ENCODE measurements at places on chromosomes 6 and 20.

- no peak overlapping the region for H3K4me3 ChIP-seq
- no peak overlapping the region for H3K27ac ChIP-seq
- no peak for DNase-seq
Observed at GRCh38 chr6:90739339-90739738, 152.5 kb upstream of the MAP3K7 start.

- no peak overlapping the region for H3K4me3 ChIP-seq
- no peaks in the 10 kb centered on the region for H3K36me3 ChIP-seq
- H3K4me1 ChIP-seq, result no peaks in the 10 kb centered on the region
- no peak overlapping the region for H3K27ac ChIP-seq
- no peaks in the 10 kb centered on the region for H3K27me3 ChIP-seq
- no peak for DNase-seq
Observed at GRCh38 chr6:113709936-113710509, 147.1 kb upstream of the MARCKS start.

GRCh38 chr6:105794870-105795269 lies 291.3 kb upstream of the PRDM1 start:
- no peaks in the 10 kb centered on the region for H3K27me3 ChIP-seq
- H3K36me3 ChIP-seq, result no peaks in the 10 kb centered on the region
- H3K27ac ChIP-seq, result no peak overlapping the region
- no peak for DNase-seq
- peaks cover 33% of the 10 kb centered on the region for H3K4me1 ChIP-seq
- no peak overlapping the region for H3K4me3 ChIP-seq

- H3K4me3 ChIP-seq, result no peak overlapping the region
- H3K27ac ChIP-seq, result no peak overlapping the region
Observed at GRCh38 chr6:107823047-107823557, 1.0 kb downstream of the SCML4 start.

DNA sequence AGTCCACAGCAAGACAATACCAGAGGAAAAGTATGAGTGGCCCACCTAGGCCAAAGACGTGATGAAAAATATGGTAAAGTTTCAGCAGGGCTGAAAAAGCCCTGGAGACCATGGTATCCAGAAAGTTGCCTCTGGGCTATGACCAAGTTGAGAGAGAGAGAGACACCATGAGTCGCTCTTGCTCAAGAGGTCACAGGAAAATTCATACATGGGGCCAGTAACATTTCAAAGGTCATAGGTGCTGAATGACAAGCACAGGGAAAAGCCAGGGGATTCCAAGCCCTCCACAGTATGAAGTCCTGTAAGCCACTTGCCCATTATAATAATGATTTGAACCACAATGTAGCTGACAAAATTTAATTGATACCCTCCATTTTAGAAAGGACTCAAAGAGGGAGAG lies 657.7 kb upstream of the CITED2 start:
- H3K27me3 ChIP-seq, result no peaks in the 10 kb centered on the region
- no peak for DNase-seq
- H3K27ac ChIP-seq, result no peak overlapping the region
- H3K4me3 ChIP-seq, result no peak overlapping the region
- H3K4me1 ChIP-seq, result no peaks in the 10 kb centered on the region
- H3K36me3 ChIP-seq, result no peaks in the 10 kb centered on the region

- H3K4me1 ChIP-seq, result no peaks in the 10 kb centered on the region
- H3K27ac ChIP-seq, result no peak overlapping the region
Observed at GRCh38 chr6:169221264-169221663, 32.4 kb downstream of the THBS2 start.

DNA sequence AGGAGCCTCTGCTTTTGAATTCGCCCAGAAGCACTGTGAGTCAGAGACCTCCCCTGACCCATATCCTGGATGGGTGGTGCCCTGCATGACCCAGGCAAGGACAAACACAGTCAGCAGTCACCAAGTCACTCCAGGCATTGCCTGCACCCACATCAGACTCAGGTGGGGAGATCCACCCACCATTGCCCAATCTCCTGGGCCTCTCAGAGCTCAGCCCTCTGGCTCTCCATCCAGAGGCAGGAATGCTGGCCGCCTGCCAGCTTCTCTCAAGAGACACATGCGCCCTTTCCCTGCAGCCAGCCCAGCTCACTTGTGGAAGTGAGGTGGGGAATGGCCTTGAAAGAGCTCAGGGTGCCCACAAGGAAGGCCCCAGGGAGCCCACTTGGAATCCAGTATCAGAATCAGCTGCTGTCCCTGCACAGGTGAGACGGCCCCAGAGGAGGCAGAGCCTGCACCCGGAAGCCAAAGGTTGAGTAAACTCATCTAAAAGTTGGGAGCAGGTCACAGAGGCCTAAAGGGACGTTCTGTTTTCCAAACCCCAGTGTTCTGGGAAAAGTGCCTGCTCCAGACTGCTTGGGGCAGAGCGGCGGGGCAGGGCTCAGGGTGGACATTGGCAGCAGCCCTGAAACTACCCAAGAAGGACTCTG lies 129.8 kb downstream of the PREX1 start:
- H3K27ac ChIP-seq, result no peak overlapping the region
- H3K27me3 ChIP-seq, result no peaks in the 10 kb centered on the region
- no peaks in the 10 kb centered on the region for H3K36me3 ChIP-seq
- no peak overlapping the region for H3K4me3 ChIP-seq
- H3K4me1 ChIP-seq, result no peaks in the 10 kb centered on the region

DNA sequence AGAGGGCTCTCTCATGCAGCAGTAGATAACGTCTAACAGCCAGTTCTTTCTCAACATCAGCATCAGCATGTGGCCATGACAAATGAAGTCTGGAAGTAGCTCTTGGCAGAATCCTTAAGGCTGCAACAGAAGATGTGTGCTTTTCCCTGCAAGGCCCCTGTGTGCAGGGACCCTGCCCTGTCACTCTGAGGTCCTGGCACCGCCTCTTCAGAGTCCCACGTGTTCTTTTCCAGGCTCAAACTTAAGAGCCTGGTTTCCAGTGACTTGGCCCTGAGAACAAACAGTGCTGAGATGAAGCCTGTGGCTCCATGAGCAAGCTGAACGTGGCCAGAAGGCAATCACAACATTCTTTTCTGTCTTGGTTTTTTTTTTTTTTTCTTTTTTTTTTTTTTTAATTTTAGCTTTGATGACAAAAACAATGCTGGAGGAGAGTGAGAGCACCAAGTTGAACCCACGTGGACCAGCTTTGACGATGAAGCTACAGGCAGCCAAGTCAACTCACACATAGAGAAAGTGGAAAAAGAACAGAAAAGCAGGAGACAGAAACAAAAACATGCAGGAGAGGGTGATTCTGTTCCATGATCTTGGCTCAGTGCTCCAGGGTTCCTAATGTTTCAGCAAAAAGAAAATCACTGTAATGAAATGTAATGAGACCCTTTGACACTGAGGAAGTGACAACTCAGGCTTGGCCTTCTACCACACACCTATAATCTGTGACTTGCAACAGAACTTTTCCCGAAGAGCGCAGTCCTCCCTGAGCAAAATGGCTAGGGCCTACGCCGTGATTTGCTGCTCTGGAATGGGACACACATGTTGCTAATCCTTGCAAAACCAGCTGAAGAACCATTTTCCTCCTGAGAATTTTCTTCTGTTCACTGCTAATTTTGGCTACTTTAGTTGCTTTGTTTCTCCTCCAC lies 86.1 kb downstream of the FOXC1 start:
- DNase-seq, result no peak
- no peak overlapping the region for H3K27ac ChIP-seq
- no peak overlapping the region for H3K4me3 ChIP-seq
- H3K27me3 ChIP-seq, result no peaks in the 10 kb centered on the region
- no peaks in the 10 kb centered on the region for H3K4me1 ChIP-seq

DNA sequence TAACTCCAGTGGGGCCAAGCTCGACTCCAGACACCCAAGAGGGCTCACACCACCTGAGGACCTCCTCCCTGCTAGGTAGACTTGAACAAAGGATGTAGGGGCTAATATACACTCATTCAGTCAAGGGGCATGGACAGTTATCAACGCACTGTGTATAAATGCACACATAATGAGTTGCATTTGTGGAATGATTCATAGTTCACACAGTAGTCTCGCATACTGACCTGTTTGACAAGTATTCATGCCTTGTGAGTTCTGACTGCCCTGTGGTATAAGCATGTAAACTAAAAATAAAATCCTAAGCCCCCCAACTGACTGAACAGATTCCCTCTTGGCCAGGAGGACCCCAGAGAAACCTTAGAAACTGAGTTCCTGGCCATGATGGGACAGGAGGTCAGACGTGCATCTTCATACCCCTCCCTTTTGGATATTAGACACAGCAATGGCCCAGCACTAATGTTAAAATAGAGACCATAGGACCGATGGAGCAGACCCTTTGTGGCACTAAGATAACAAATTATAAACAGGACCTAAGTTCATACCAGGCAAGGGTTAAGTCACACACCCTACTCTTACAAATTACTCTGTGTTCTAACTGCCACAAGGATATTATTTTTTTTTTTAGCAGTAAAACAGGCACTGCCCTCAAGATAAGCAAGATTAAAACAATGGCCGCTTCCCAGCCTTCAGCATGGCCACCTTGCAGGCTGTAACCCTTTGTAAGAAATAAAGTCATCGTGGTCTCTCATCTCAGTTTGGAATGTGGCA lies 124.4 kb downstream of the TTLL2 start:
- H3K27me3 ChIP-seq, result no peaks in the 10 kb centered on the region
- no peaks in the 10 kb centered on the region for H3K4me1 ChIP-seq
- no peaks in the 10 kb centered on the region for H3K36me3 ChIP-seq

DNA sequence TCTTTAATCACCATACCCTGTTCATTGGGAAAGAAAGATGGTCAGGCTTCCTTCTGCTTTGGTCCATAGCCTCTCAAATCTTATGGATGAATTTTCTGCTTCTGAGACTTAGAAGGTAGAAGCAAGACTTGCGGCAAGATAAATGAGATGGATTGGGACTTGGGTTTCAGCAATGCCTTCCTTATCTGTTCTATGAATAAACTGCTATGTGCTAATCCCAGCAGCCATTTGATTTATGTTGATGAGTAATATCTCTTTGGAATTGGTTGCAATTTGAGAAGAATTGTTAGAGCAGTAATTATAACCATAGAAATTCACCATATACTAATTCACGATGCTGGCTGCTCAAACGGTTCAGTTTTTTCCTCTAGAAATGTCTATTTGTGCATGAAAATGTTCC lies 48.3 kb downstream of the TXLNB start:
- no peak overlapping the region for H3K4me3 ChIP-seq
- no peaks in the 10 kb centered on the region for H3K4me1 ChIP-seq
- H3K27me3 ChIP-seq, result no peaks in the 10 kb centered on the region

DNA sequence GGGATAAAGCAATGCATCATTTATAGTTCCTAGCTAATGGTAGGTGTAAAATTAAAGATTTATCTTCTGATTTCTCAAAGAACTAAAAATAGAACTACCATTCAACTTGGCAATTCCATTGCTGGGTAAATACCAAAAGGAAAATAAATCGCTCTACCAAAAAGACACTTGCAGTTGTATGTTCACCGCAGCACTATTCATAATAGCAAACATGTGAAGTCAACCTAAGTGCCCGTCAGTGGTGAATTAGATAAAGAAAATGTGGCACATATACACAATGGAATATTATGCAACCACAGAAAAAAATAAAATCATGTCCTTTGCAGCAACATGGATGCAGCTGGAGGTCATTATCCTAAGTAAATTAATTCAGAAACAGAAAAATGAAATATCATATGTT lies 279.8 kb upstream of the PRND start:
- no peaks in the 10 kb centered on the region for H3K4me1 ChIP-seq
- H3K27ac ChIP-seq, result no peak overlapping the region
- DNase-seq, result no peak
- H3K36me3 ChIP-seq, result no peaks in the 10 kb centered on the region
- peaks cover 28% of the 10 kb centered on the region for H3K27me3 ChIP-seq
- H3K4me3 ChIP-seq, result no peak overlapping the region

DNA sequence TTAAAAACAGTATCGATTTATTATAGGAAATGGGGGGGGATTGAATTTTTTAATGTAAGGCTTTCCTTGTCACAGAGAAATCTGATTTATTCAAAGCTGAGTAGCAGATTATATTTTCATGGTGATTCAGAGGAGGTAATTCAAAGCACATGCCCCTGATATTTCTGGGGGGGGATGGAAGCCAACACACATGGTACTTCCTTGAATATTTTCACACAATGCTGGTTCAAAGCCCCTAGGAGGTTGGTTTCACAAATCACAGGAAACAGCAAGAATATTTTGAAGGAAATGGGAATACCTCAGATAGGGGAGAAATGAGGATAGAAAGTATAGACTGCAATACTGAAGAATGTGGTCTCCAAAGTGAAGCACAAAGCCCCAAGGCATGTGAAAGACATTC lies 98.8 kb downstream of the RTN4IP1 start:
- no peak overlapping the region for H3K4me3 ChIP-seq
- no peak for DNase-seq
- H3K27me3 ChIP-seq, result no peaks in the 10 kb centered on the region
- peaks cover 8% of the 10 kb centered on the region for H3K4me1 ChIP-seq
- peaks cover 56% of the 10 kb centered on the region for H3K36me3 ChIP-seq

DNA sequence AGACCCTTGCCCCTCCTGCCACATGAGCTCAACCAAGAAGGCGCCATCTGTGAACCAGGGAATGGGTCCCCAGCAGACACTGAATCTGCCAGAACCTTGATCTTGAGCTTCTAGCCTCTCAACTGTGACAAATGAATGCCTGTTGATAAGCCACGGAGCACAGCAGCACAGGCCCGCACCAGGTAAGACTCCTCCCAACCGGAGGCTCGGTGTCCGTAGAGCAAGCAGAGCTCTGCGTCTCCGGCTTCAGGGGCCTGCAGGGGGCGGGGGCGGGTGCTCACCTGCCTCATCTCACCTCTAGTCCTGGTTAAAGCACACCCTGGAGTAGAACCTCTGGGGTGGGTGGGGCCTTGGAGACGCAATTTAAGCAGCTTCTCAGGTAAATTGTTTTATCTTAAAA lies 122.7 kb downstream of the SMOC2 start:
- H3K27me3 ChIP-seq, result no peaks in the 10 kb centered on the region
- H3K36me3 ChIP-seq, result no peaks in the 10 kb centered on the region
- H3K27ac ChIP-seq, result no peak overlapping the region
- H3K4me1 ChIP-seq, result no peaks in the 10 kb centered on the region
- no peak overlapping the region for H3K4me3 ChIP-seq
- no peak for DNase-seq

- H3K27ac ChIP-seq, result no peak overlapping the region
- H3K36me3 ChIP-seq, result no peaks in the 10 kb centered on the region
- DNase-seq, result no peak
- no peaks in the 10 kb centered on the region for H3K27me3 ChIP-seq
- H3K4me3 ChIP-seq, result no peak overlapping the region
- H3K4me1 ChIP-seq, result no peaks in the 10 kb centered on the region
Observed at GRCh38 chr6:81242624-81243023, 509.9 kb downstream of the TENT5A start.

GRCh38 chr20:38164624-38165088 lies 414 bp downstream of the TGM2 start:
- no peak overlapping the region for H3K27ac ChIP-seq
- no peak for DNase-seq
- H3K27me3 ChIP-seq, result peaks cover 5% of the 10 kb centered on the region
- H3K4me1 ChIP-seq, result no peaks in the 10 kb centered on the region
- H3K4me3 ChIP-seq, result no peak overlapping the region
- H3K36me3 ChIP-seq, result no peaks in the 10 kb centered on the region

- H3K4me3 ChIP-seq, result no peak within 1 kb of the TSS
- no peaks in the 10 kb centered on the region for H3K27me3 ChIP-seq
- H3K4me1 ChIP-seq, result peaks cover 5% of the 10 kb centered on the region
- H3K36me3 ChIP-seq, result no peaks in the 10 kb centered on the region
- DNase-seq, result no peak
Observed at GRCh38 chr6:22569281-22570184, at the start of gene HDGFL1. TSS of gene HDGFL1 (plus strand) at chr6:22569566. CDS start at chr6:22569576, 10 bp downstream.
